ENCODE measurements at places on chromosomes 5 and 9. TPM values are rescaled to one million over a fixed set of nuclear protein-coding genes. Genes with fewer than 3 reads are reported as not detected.

Gene LHX3
- total RNA-seq: not detected

Gene ELAVL2
- total RNA-seq: 0.95 TPM

Gene LVRN
- not detected for total RNA-seq

Gene COL27A1
- 9.4 TPM for total RNA-seq

Gene GOLM1
- 13.6 TPM for total RNA-seq

Gene OLFML2A
- 13.9 TPM for total RNA-seq

Gene DTWD2
- total RNA-seq: 11.5 TPM

Gene SV2C
- 0.09 TPM for total RNA-seq

Gene MCTP1
- 19.8 TPM for total RNA-seq

Gene PRRC1
- 22.8 TPM for total RNA-seq

Gene PCDHGB5
- 5.5 TPM for total RNA-seq

Gene DRD1
- 0.06 TPM for total RNA-seq

Gene RNF130
- 25.7 TPM for total RNA-seq

Gene DBH
- not detected for total RNA-seq

Gene TTLL11
- total RNA-seq: 6.4 TPM

Gene MAP1B
- 8.2 TPM for total RNA-seq

Gene TRIM7
- total RNA-seq: 52.0 TPM

Gene PCDHGC4
- total RNA-seq: 0.21 TPM

Gene ENHO
- total RNA-seq: not detected

Gene LCNL1
- total RNA-seq: 0.19 TPM

Gene DMRT3
- not detected for total RNA-seq

Gene CCDC192
- total RNA-seq: not detected

Gene CDH9
- total RNA-seq: not detected

Gene CTNND2
- total RNA-seq: 0.38 TPM

Gene KCNIP1
- total RNA-seq: not detected

Gene PCDHGA5
- 2.1 TPM for total RNA-seq

Gene CSNK1A1
- 319 TPM for total RNA-seq

Gene LCN2
- 36.2 TPM for total RNA-seq
